ENCODE measurements at places on chromosomes 4 and X.

DNA sequence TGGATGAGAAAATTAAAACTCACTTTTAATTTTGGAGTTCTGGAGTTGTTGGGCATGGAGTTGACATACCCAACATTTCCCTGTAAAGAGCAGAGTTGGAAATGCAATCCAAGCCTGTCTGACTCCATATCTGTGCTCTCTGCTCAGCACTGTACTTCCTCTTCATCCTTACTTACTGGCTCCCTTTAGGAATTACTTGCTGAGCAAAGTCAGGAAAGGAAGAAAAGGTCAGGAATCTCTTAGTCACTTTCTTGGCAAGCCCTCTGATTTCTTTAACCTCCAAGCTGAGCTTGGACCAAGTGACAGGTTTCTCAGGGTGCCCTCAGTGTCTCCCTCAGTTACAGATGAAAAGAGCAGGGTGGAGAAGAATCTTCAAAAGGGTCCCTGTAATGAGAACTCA, 501.5 kb downstream of the ZIC3 start:
- no peak for DNase-seq

GRCh38 chrX:136310411-136310810, 9.6 kb downstream of the ADGRG4 start:
- no peak for DNase-seq

DNA sequence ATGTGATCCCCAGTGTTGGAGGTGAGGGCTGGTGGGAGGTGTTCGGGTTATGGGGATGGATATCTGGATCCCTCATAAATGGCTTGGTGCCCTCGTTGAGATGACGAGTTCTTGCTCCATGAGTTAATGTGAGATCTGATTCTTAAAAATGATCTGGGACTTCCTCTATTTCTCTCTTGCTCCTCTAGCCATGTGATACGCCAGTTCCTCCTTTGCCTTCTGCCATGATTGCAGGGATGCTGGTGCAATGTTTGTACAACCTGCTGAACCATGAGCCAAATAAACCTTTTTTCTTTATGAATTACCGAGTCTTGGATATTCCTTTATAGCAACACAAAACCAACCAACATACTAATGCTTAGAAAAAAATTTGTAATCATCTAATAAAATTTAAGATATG, 56.6 kb downstream of the STAP1 start:
- no peak for DNase-seq

GRCh38 chrX:136021160-136021559, 35.9 kb downstream of the SLC9A6 start:
- DNase-seq: no peak

- DNase-seq: no peak
Measured at GRCh38 chr4:186497043-186497442, 58.3 kb downstream of the MTNR1A start.

DNA sequence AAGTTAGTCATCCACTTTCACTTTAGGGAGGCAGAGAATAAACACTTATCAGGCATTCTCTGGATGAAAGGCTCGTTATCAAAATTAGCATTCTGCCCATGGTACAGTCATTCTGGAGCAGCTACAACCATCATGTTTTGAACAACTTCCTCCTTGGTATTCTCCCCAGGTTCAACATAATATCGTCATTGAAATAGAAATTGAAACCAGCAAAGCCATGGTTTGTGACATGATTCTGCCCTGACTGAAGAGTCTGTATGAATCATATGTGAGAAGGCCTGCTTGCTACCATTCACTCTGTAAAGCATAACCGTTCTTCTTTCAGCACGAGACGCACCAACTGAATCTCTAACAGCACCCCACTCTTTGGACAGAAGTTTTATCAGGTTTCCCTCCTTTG, 127.5 kb upstream of the RADX start:
- DNase-seq: no peak

DNA sequence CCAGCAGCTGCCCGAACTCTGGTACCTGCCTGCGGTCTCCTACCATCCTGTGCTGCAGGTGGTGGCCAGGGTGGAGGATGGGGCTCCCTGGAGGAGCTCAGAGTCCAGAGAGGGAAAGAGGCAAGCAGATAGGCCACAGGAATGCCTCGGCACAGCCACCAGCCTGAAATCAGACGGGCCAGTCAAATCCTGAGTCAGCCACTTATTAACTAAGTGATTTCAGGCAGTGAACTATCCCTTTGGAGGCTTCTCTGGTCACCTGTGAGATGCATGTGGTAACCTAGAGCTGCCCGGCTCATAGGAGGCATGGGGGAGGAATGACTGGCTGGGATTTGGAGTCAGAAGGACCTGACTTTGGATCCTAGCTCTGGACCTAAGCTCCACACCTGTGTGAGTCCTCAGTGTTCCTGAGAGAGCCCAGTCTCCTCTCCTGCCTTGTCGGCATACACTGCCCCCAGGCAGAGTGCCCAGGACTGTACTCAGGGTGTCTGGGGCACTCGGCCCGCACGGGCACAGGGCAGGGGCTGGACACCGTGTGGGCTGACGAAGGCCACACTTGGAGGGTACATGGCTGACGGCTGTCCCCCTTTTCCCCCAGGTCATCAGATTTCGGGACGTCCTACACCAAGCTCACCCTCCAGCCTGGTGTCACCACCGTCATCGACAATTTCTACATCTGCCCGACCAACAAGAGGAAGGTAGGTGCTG, 96.4 kb upstream of the PSAPL1 start:
- no peak for DNase-seq

GRCh38 chrX:32524385-32524784, 687.0 kb downstream of the DMD start:
- DNase-seq: no peak

DNA sequence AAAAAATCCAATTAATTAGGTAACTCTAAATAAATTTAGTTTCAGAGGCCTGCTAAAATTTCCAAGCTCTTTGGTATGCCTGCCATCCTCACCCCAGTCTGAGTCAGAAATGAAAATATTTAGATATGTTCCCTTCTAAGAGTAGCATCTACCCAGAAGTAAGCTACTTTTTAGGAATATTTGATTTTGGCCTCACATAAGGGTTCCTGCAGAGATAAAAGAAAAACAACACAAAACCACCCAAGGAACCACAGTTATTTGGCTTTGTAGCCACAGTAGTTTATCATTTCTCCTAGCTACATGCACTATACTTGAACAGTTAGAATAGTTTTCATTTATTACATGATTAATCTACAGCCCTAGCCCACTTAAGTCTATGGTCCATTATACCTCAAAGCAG, 192.6 kb upstream of the FAM241A start:
- DNase-seq: no peak

DNA sequence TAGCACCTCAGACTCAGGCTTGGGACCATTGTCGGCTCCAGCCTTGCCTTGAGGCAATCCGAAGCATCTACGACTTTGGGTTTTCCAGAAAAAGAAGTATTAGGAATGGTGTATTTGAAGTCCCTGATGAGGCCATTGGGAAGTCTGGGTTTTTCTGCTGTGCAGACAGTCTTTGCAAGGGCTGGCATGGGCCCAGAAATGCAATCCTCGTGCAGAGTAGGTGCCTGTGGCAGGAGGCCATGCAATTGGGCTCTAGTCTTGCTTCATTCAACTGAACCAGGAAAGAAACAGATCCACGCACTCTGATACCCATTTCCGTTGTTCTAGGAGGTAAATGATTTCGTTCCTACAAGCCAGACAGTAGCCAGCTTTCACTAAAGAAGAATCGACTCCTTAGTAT, 12.4 kb downstream of the ZFP92 start:
- no peak for DNase-seq

DNA sequence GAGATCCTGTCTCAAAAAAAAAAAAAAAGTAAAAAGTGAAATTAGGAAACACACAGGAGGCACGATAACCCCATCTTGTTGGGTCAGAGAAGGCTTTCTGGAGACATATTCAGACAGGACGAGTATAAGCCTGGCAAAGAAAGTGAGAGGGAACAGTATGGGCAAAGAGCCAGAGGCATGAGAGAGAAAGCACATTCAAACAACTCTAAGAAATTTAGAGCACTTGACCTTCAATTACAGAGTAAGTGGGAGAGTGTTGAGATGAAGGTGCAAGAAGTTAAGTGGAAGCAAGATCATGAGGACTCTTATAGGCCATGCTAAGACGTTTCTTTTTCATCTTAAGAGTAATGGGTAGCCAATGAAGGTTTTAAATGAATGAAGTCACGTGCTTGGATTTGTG, 70.4 kb downstream of the ELOVL6 start:
- no peak for DNase-seq

DNA sequence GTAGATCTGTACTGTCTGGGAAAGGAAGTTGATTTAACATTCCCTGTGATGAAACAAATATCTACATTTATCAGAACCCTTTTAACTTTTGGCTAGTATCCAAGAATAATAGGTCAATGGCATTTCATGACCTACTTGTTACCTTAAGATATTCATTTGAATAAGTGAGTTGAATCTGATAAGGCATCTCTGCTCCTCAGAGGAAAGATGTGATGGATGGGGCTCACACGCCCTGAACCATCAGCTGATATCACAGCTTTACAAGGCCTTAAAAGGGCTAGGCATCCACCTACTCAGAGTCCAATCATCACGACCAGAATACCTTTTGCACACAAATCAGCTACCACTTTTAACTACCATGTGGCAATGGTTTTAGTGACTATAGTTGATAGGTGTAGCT, 90.2 kb upstream of the PDLIM3 start:
- no peak for DNase-seq

GRCh38 chr4:113355550-113356371, 306.3 kb downstream of the ANK2 start:
- DNase-seq: no peak

DNA sequence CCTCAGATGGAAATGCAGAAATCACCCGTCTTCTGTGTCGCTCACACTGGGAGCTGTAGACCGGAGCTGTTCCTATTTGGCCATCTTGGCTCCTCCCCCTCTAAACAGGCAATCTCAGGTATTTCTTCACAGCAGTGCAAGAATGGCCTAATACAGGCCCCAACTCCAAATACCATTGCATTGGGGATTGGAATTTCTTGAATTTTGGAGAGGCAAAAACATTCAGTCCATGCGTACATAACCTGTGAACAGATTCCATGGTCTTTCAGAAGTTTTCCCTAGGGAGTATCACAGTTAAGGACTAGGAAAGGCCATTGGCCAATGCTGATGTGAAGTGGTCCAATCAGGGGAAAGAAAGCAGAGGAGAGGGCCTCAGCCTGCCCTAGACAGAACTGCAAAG, 128.2 kb upstream of the NOCT start:
- no peak for DNase-seq

DNA sequence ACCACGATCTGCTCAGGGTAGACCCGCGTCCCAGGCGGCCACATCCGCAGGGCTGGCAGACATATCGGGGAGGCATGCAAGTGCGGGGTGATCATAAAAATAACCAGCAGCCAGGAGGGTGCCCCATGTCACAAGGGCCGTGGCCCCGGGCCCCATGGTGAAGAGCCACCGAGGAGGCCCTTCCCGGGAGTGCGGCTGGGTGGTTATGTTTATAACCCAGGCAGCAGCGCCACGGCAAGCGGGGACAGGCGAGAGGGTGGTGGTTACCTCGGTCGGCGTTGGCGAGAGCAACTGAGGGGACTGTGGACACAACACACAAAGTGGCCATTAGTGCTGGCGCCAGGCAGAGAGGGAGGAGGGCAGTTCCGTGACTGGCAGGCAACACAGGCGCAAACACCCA, 92.7 kb upstream of the AFAP1 start:
- DNase-seq: no peak

DNA sequence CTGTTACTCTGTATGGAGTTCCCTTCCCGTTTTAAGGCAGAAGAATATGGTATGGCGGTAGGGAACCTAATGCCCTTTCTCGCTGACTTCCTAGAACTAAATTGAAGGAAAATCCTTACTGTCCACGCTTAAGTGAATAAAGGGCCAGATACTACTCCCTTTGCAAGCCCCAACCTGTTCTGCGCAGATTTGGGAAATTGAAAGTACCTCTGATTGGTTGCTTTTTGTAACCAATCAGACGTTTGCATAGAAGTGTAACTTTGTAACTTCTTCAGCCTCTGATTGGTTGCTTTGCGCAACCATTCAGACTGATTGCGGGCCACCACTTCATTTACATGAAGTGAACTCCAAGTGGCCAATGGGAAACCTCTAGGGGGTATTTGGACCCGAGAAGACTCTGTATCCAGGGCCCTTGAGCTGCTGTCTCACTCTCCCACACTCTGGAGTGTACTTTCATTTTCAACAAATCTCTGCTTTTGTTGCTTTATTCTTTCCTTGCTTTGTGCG, 1.2 kb upstream of the TMEM33 start:
- DNase-seq: no peak

GRCh38 chr4:115803825-115804224, 690.4 kb upstream of the NDST4 start:
- DNase-seq: no peak

- DNase-seq: no peak
Measured at GRCh38 chr4:182286035-182286434, 42.8 kb downstream of the TENM3 start.

DNA sequence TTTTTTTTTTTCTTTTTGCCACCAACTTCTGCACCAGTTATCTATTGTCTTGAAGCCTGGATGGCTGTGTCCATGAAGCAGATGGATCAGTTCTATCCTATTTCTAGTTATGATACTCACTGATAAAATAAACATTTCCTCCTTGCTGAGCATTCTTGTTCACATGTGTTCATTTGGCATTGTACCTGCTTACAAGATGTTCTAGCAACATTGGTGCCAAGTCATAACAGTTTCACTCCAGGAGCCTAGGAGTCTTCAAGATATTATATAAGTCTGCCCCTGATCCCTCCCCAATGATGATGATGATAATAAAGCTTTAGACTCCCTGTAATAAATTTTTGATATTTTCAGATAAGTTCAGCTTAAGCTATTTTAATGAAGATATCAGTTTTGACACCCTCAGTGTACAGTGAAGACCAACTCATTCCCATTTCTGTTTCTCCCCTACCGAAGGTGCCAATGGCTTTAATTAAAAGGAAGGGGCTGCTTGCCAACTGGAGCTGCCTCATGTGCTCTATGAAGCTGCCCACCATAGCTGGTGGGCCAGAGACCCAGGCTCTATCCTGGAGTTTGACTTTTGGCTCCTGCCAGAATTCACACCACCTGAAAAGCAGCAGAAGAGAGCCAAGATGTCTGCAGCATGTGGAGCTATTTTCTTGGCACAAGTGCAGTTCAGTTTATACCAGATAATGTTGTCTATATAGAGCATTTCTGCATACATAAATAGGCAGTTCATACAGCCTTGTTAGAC, 265.4 kb upstream of the TET2 start:
- no peak for DNase-seq

DNA sequence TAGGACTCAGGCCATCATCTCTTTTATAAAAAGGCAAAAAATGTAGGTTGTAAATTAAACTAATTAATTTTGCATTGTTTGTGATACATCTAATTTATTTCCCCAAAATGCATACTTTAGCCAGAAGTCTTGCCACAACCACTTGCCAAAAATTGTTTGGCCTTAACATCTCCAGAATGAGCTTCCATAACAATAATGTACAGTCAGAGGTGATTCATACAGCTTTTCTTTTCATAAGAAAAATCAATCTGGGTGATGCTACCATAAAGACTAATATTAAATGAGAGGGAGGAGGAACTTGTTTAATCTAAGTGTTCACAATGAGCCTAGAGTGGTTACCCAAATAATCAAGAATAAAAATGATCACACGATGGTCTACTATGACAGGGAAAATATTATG, 59.3 kb downstream of the AMMECR1 start:
- no peak for DNase-seq

- no peak for DNase-seq
Measured at GRCh38 chr4:74173321-74173720, 15.4 kb downstream of the MTHFD2L start.
